Kidney glomerular epithelial cell (primary cell): ENCODE measurements at places on chromosomes 3 and 15.

DNA sequence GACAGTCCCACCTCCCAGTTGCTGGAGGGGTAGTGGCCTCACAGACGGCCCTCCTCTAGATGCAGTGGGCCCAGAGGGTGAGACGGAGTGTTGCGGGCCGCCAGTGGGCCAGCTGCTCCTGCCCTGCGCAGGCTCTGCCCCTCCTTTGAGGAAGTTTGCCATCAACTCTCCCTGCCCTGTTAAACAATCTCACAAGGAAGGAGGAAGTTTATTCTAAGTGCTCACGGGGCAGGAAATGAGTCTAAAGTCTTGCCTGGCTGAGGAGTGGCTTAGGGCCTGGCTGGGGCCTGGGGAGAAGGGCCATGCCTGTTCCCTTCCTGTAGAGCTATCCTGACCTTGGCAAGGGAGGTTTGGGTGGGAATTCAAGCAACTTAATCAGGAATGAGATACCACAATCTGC lies at the start of gene FAM3D:
TSS of gene FAM3D (minus strand) at position 92 of the 400 bp plus-strand sequence. CDS start 11,211 bp downstream, outside the sequence.
- no peak for DNase-seq

GRCh38 chr3:129672412-129672811 lies 65.9 kb upstream of the PLXND1 start:
- DNase-seq, result peak; percentile 78

DNA sequence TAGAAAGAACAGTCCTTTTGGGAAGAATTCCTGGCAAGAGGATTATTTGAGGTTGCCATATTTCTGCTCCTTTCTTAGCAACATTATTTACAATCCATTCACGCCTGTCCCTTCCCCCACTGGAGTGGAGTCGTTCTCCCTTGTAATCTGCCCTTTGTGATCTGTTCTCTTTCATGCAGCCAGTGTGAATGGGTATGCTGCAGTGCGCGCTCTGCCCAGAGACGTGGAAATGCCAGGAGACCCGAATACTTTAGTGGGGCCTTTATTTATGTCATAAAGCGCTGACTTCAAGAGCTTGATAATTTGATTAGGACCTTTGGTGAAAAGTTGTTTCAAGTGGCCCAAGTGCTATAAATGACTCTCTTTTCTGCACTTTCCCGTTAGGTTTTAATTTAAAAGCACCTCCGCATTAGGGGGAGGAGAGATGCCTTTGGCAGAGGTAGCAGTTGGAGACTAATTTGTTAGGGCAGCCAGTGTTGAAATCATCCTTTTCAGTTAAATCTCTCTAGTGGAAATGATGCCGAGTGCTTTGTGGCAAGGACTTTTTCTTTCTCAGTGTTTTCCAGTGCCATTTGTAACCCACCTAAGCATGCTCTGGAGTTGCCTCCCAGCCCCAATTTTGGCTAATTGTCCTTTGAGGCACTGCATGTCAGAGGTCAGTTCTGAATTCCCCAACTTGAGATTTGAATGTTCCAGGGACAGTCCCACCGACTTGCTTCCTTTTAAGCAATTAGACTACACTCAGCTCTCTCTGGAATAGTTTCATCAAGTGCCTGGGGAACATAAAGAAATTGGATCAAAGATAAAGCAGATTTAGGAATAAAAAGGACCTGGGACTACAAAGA lies 52.4 kb downstream of the PSMD6 start:
- DNase-seq, result no peak

DNA sequence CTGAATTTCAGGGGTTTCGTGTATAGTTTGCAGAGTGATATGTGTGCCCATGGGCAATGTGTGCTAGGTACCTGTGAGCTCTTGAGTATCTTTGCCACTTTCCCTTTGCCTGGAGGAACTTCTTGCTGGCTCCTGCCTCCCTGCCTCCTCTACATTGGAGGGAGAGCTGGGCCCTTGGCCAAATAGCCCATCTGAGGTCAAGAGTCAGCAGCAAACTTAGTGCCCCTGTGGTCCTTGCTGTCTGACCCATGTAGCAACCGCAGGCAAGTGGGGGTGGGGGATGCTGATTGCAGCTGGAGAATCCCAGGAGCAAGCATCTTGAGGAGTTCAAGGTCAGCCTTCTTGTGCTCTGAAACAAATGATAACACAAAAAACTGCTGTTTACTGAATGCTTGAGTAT lies 5.4 kb upstream of the TBC1D21 start:
- DNase-seq, result no peak

- DNase-seq, result no peak
These were observed 1.1 kb upstream of the CD200 start for GRCh38 chr3:112331851-112332250.
